B cell (primary cell): ENCODE measurements at places on chromosomes 2 and 18. TPM values are rescaled to one million over a fixed set of nuclear protein-coding genes. Genes with fewer than 3 reads are reported as not detected.

The MARCHF4 gene
- polyA plus RNA-seq, result not detected in 2 replicates

The ANKRD23 gene
- polyA plus RNA-seq, result 7.3 and 8.8 TPM in 2 replicates

The ASB3 gene
- polyA plus RNA-seq, result 11.8 and 15.9 TPM in 2 replicates

The NMUR1 gene
- 0.09 and 0.33 TPM in 2 replicates for polyA plus RNA-seq

GRCh38 chr2:42532397-42532796, 36.0 kb upstream of the MTA3 start:
- no peak for DNase-seq

- DNase-seq, result no peak
Observed at GRCh38 chr18:3723554-3723953, 273.6 kb downstream of the TGIF1 start.

DNA sequence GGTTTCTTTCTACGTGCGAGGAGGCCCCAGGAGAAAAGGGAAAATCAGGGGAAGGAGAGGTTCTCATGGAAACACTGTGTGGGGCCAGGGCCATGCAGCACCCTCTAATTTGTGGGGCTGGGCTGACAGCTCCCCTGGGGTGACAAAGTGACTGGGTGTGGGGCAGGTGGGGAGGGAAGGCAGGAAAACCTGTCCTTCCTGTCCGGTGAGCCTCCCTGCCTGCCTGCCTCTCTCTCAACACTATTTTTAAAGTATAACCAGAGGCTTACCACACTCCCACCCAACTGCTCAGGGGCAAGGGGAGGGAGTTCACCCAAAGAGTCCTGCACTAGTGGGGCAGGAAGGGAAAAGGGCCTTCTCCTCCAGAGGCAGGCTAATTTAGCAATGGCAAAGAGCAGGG, 10.5 kb upstream of the EPAS1 start:
- no peak for DNase-seq

DNA sequence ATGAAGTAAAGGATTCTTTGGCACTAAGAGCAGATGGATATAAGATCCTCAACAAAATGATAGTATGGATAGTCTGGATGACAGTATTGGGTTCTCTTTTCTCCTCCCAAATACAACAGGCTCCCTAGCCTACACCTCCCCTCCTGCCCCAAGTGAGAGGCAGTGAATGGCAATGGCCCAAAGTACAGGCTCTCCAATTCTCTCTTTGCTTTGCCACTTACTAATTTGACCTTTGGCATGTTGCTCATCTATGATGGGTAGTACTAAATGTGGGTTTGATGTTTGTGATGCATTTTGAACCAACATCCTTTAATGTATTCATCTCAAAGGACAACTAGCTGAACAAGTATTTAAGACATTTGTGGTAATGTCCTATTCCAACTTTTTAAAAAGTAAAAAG, 65.9 kb downstream of the EIF5B start:
- no peak for DNase-seq

- DNase-seq, result no peak
Observed at GRCh38 chr2:98502556-98503335, 58.1 kb downstream of the INPP4A start.

DNA sequence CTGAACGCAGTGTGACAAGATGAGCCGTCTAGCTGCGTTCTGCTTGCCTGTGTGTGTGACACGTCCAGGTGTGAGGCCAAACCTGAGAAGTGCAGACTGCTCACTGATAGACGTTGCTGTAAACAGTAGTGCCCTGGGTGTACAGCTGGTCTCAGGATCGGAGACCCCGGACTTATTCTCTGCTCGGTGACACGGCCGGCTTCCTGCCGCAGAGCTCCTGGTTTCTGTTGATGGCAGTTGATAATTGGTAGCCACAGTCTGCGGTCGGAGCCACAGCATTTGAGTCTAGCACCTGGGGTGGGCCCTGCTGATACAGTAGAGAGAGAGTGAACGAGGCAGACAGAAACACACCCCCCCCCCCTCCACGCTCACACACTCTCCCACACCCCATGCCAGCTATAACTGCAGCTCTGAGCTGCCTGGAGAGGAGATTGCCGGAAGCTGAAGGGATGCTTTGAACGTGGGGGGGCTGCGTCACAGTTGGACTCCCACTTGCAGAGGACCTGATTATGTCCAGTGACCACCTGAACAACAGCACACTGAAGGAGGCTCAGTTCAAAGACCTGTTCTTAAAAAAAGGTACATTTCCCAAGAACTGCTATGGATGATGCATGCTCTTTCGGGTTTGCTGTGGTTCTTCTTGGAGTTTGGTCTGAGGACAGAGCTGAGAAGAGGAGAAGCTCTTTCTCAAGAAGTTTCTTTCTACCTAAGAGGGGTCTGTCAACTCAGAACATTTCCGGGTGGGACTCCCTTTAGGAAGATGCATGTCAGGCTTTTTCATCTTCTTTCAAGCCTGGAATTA, 114.0 kb downstream of the FAM210A start:
- peak; percentile 93 for DNase-seq

DNA sequence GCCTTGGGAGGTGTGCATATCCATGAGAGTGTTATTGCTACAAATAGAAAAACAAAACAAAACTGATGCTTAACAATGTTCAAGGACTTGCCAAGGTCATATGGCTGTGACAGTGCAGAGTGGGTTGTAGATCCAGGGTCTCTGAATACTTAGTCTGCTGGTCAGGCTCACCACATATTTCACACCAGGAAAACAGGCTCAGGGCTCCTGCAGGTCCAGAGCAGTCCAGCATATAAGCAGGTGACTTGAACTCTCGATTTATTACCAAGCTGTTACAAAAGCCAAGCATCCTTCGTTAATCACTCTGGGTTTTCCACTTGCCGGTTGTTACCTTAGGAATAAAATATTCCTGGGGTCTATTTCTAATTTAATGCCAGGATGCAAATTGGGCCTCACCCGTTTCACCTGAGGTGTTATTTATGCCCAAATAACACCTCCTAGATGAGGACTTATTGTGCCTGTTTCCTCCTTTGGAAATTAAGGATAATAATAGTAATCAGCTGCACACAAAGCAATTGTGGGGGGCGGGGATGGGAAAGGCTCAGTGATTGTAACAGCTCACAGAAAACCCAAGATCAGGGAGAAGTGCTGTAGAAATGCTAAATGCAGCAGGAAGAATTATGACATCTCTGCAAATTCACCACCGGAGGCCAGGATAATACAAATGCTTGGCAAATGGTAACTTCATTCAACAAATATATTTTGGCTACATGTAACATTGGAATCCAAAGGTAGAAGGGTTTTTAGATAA, 72.9 kb downstream of the TMEM182 start:
- DNase-seq, result no peak

GRCh38 chr2:11342551-11343367, 1.7 kb downstream of the ROCK2 start:
- DNase-seq, result peak; percentile 9
